ENCODE measurements at places on chromosomes 12 and 14.
A peak's percentile ranks its signal among the peaks of the same experiment; 100 is the strongest.

- no peak for DNase-seq
These were observed 146.5 kb downstream of the SAMD4A start for GRCh38 chr14:54713379-54713778.

DNA sequence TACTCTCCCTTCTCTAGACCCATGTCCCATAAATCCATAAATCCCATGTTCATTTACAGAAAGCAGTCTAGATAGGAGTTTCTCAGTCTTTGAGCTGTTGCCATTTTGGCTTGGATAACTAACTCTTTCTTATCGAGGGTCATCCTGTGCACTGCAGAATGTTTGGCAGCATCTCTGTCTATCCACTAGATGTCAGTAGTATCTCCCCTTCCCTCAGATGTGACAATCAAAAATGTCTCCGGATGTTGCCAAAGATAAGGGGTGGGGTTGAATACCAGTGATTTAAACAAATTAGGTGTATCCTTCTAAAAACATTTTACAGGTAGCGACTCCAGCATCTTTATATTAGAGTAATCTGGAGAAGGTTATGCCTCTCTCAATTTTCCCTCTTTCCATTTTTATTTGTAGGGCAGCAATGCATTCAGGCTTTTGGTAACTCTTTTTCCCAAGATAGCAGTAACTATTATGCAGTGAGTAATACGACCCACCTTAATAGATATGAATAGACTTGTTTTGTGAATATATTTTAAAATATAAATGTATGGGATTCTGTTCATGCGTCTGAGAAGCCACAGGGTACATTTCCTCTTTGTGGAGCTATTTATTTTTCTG, 100.7 kb downstream of the LRRK2 start:
- peak; percentile 20 for DNase-seq

GRCh38 chr12:89157413-89157812, 194.9 kb downstream of the DUSP6 start:
- no peak for DNase-seq

DNA sequence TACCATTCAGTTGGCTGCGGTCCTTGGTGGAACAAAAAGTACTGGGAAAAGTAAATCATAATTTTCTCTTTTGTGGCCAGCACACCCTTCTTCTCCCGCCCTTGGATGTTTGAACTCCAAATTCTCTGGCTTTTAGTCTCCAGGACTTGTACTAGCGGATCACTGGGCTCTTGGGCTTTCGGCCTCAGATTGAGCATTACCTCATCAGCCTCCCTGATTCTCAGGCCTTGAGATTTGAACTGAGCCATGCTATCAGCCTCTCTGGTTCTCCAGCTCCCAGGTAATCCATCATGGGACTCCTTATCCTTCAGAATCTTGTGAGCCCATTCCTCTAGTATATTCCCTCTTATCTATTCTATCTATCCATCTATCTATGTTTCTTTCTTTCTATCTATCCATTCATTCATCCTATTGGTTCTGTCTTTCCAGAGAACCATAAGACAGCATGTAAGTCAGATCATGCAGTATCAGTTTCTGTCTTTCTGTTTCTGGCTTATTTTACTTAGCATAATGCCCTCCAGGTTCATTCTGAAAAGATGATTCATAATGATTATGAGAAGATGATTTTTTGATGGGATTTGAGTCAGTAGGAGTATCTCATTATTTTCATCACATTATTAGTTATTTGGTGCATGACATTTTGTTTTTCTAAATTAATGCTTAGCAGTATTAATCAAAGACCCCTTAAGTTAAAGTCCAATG, 814.9 kb downstream of the LRFN5 start:
- no peak for DNase-seq

DNA sequence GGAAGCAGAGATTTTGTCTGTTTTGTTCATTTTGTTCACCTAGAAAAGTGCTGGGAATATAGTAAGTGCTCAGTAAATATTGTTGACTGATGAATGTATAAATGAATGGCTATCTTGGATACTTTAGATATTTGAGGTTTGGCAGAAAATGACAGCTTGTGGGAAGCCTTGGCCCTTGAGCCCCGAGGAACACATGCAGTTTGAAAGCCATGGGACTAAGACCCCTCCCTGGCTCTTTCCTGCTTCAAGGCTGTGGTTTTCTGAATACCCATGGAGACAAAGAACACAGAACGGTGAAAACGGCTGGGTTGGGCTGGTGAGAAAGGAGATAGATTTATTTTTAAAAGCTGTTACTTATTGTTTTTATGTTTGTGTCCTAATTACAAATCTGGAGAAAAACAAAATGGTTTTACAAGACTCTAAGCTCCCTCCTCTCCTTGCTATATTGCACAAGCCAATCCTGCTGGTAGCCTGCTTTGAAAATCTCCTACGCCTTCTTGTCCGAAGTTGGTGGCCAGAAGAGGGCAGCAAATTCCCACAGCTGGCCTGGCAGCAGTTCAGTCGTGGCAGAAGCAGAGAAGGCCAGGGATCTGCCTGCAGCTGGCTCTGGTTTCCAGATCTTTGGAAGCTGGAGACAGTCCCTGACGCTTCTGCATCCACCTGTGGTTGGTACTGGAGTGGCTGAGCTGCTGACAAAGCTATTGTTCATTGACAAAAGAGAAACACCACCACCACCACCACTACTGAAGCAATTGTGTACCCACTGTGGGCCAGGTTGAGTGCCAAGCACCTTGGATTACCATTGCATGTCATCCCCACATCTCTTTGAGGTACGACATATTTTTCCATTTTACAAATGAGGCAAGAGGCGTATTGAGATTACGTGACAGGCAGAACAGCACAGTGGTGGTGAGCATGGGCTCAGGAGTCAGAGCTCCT, 5.2 kb upstream of the KRT85 start:
- DNase-seq: peak; percentile 59

DNA sequence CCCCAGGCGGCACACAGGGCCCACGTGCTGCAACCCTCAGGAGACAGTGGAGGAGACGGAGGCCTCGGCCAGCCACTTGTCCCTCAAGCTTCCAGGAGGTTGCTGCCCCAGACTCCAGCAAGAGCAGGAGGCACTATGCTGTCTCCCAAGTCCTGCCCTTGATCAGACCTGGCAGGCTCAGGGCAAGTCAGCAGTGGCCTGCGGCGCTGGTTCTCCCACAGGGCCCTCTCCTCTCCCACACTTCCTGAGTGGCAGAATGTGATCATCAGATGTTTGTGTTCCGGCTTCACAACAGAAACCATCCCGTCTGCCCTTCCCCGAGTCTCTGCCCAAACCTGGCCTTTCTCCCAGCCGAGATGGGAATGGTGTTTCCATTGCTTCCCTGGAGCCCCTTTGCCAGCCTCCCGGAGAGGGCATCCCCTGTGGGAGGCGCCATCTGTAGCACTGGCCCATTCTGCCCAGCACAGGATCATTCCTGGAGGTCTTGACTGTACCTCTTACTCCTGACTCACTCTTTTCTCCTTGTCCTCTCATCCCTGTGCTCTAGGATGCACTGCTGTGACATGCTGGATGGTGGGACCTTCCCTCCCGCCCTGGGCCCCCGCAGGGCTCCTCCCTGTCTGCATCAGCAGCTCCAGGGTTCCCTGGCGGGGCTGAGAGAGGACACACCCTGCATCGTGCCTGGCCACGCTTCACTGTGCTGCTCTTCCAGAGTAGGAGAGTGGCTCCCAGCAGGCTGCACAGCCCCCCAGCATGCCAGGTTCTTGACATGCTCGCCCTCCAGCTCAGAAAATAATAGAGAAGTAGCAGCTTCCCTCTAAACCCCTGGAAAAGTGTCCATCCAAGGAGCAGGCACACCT, 114.7 kb upstream of the FKBP4 start:
- no peak for DNase-seq

DNA sequence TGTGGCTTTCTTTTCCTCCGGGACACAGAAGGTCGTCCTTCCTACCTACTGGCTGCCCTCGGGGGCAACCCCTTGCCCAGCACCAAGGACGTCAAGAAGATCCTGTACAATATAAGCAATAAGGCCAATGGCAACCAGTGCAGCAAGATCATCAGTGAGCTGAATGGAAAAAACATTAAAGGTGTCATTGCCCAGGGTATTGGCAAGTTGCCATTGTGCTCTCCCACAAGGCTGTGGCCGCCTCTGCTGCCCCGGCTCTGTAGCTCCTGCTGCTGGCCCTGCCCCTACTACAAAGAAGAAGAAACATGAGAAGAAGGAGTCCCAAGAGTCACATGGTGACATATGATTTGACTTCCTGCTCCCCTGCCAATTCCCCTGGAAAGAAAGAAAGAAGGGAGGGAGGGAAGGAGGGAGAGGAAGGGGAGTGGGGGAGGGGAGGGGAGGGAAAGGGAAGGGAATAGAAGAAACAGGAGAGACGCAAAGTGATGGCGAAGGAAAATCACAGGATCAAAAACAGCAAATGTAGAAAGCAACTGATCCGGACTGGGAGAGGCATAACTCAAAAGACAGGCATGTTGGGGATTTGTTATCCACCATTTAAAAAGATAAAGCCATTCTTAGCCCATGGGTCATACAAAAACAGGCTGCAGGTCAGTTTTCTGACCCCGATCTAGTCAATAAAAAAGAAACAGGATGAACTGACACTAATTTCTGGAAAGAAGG, 61.3 kb upstream of the RESF1 start:
- peak; percentile 4 for DNase-seq

- no peak for DNase-seq
These were observed 190.2 kb upstream of the CAND1 start for GRCh38 chr12:67078957-67079356.

DNA sequence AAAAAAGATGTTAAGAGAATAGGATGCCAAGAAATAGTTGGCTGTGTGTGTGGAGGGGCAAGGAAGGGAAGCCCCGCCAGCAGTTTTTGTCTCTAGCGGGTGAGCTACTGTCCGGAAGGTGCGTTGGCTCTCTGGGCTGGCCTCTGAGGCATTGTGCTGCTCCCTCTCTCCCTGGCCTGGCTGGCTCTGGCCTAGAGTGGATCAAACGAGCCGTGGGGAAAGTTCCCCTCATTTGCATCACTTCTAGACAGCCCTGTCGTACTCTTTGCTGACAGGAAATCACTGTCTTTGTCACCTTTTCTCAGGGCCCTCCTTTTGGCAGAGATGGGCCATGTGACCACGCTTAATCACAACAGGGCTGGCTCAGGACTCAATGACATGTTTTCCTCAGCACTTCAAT, 236.1 kb upstream of the NPAS3 start:
- DNase-seq: no peak

- no peak for DNase-seq
These were observed 6.8 kb downstream of the SIX1 start for GRCh38 chr14:60642270-60643140.

- peak; percentile 5 for DNase-seq
These were observed 851.8 kb downstream of the TMEM121 start for GRCh38 chr14:106378191-106378590.

- DNase-seq: no peak
These were observed 9.3 kb downstream of the PLEKHD1 start for GRCh38 chr14:69493791-69494190.

DNA sequence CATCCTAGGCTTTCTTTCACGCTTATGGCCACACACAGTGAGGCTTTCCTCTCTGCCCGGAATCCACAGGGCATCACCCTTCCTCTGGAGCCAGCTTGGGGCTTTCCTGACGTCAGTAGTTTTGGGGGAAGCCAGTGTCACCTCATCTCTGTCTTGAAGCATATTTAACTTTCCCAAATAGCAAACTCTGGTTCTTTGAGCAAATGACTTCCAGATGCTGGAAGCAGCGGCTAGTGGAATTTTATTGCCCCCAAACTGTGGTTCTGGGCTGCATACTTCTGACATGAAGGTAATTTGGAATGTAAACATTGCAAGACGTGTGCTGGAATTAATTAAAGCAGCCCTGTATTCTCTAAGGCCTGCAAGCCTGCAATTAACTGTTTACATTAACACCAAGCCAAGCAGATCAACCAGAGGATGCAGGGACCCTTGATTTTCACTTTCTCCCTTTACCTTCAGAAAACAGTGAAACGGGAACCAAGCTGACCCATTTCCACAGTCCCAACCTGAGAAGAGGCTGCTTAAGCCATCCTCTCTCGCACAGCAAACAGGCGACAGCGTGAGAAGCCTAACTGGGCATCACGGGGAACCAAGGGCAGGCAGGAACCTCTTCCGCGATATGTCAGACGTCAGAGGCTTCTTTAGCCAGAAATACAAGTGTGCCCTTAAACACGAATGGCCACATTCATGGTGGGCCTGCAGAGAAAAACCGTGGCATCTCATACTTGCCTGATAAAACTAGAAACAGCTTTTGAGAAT, 258.4 kb downstream of the CACNA1C start:
- no peak for DNase-seq

DNA sequence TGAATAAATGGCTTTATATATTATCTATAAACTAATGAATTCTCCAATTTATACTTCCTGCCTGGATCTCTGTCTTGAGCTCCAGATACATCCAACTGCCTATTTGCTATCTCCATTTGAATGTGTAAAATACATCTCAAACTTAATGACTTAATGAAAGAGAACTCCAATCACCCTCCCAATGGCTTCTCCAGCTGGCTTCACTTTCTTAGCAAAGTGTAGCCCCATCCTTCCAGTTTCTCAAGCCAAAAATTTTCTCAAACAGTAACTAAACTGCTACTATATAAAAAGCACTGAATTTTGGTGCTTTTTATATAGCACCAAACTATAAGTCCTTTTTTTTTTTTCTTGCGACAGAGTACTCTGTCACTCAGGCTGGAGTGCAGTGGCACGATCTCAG, 2.6 kb downstream of the CRY1 start:
- no peak for DNase-seq

- no peak for DNase-seq
These were observed 75.2 kb downstream of the PLEKHG3 start for GRCh38 chr14:64779472-64779871.

DNA sequence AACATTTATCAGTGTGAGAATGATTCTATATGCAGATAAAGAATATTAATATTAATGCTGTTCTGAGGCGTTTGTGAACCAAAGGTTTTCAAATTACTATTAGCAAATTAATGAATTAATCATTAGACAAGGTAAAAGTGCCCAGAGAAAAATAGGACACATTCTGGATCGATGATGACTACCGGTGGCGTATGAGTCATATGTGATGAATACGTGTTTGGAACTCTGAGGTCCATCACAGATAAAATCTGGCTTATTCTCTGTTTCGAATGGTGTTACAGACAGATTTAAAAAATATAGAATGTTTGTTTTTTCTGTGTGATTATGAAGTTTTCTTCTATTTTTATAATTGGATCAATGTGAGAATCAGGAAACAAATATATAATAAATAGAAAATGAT, 79.2 kb upstream of the RTL1 start:
- DNase-seq: no peak

GRCh38 chr12:106300761-106301160, 1.8 kb upstream of the TCP11L2 start:
- peak; percentile 13 for DNase-seq

GRCh38 chr14:50997712-50998111, 53.4 kb upstream of the PYGL start:
- no peak for DNase-seq

- DNase-seq: no peak
These were observed 154.3 kb upstream of the CRY1 start for GRCh38 chr12:107247650-107248049.

All from erythroblast (primary cell).